ENCODE measurements at places on chromosomes 5 and 9. TPM values are rescaled to one million over a fixed set of nuclear protein-coding genes. Genes with fewer than 3 reads are reported as not detected.

EQTN gene
- total RNA-seq, result not detected

OLFML2A gene
- total RNA-seq, result 10.7 TPM

UGT3A2 gene
- total RNA-seq, result 2.8 TPM

RRAGA gene
- 43.8 TPM for total RNA-seq

PCDHA11 gene
- total RNA-seq, result 9.9 TPM

Data from cardiac muscle cell (in vitro differentiated cells and primary cell).